ENCODE measurements at places on chromosomes 6 and 20.

- DNase-seq = no peak
Measured at GRCh38 chr20:1391640-1392442, 1.0 kb downstream of the FKBP1A start.

DNA sequence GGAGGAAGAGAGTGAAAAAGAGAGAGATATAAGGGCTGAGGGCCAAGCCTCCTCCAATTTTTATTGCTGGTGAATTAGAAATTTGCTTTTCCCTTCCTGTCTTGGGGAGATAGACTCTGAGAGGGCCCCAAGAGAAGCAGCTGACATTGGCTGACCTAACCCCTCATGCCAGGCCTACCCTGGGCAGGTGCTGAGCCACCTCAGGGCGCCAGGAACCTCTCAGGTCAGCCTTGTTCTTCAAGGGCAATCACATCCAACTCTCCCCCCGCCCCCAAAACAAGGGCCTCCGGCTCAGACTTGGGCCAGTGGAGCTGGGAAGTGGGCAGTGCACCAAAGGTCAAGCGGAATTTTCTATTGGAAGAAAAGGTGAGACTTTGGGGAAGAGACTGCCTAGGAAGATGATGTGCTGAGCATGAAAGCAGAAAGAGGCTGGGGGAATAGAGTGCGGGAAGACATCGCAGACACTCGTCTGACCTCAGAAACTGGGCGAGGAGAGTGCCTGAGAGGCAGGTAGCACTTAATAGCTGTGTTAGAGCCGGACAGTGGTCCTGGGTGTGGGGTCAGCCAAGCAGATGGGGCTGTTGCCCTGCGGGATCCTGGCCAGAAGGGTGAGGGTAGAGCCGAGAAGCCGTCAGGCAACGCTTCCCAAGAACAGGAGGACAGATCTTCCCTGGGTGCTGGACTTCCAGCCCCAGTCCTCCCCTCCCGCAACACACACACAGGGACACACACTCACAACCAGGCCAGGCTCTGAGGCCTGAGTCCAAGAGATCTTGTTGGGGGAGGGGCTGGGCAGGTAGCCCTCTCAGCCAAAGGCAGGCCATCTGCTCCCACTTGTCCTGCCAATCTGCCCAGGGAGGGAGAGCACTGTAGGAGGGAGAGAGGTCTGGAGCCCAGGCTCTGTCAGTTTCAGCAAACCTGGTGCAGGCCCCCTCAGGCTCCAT lies 3.7 kb upstream of the FASTKD5 start:
- peak; percentile 10 for DNase-seq

DNA sequence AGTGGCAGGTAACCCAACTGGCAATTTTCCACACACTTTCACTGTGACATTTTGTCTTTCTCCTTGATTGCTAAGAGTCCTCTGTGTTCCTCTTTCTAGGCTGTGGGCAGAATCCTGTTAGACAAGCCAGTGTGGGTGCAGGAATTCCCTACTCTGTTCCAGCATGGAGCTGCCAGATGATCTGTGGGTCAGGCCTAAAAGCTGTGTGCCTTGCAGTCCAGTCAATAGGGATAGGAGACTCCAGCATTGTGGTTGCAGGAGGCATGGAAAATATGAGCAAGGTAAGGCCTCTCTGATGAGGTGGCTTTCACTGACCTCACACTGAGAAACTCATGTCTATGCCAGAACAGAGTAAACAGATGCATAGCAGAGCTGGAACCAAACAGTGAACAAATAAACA lies 5.1 kb downstream of the ACAT2 start:
- no peak for DNase-seq

DNA sequence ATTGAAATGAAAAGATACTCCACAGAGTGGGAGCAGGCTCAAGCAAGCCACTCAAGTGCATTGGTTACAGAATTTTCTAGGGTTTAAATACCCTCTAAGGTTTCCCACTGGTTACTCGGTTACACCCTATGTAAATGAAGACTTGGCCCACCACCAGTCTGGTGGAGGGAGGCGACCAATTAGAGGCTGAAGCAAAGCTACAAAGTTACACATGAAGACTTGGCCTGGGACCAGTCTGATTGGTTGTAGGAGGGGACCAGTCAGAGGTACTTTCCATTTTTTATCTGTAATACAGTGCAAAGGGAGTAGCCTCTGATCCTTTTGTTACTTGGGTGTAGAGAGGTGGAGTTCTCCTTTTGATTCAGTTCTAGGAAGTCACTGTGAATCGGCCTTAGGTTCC lies 7.6 kb downstream of the SRSF12 start:
- no peak for DNase-seq

- no peak for DNase-seq
Measured at GRCh38 chr20:37397076-37397953, 51.4 kb downstream of the SRC start.

DNA sequence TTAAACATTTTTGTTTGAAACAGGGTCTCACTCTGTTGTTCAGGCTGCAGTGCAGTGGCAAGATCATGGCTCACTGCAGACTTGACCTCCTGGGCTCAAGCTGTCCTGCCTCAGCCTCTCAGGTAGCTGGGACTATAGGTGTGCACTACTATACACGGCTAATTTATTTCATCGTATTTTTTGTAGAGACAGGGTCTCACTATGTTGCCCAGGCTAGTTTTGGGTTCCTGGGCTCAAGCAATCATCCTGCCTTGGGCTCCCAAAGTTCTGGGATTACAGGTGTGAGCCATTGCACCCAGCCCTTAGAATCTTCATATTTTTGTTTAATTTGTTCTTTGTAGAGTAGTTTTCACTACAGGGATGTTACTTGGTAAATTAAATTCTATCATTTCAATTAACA lies 67.1 kb downstream of the SGK1 start:
- no peak for DNase-seq

DNA sequence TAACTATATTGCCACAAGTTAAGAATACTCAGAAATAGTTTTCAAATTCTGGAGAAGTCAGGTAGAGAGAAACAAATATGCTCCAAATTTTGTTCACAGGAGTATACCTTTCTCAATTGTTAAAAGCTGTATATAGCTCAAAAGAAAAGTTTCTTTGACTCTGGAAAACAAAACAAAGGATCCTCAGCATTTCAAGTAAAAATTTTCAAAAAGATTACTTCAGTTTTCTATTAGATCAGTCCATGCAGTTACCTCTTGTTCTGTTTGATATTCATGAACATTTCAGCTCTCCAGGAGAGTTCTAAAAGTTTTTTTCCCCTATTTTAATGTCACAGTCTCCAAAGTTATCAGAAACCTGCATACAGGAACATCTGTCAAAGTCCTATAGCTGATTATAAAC lies 30.4 kb upstream of the ENTPD6 start:
- DNase-seq = no peak

DNA sequence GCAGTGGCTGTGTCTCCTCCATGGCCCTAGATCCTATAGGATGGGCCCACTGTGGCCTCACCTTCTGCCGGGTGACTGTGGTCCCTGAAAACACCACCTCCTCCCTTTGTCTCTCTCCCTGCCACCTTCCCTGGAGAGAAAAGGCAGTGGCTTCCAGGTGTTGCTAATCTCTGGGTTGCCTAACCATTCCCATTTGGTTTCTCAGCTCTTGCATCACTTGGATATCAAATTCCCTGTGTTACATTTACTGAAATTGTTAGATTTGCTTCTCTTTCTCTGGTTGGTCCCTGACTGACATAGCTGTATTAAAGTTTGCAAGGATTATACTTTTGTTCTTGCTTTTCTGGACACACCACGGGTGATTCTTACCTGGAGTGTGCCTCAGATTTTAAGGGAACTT lies 9.3 kb upstream of the ZFP64 start:
- no peak for DNase-seq

DNA sequence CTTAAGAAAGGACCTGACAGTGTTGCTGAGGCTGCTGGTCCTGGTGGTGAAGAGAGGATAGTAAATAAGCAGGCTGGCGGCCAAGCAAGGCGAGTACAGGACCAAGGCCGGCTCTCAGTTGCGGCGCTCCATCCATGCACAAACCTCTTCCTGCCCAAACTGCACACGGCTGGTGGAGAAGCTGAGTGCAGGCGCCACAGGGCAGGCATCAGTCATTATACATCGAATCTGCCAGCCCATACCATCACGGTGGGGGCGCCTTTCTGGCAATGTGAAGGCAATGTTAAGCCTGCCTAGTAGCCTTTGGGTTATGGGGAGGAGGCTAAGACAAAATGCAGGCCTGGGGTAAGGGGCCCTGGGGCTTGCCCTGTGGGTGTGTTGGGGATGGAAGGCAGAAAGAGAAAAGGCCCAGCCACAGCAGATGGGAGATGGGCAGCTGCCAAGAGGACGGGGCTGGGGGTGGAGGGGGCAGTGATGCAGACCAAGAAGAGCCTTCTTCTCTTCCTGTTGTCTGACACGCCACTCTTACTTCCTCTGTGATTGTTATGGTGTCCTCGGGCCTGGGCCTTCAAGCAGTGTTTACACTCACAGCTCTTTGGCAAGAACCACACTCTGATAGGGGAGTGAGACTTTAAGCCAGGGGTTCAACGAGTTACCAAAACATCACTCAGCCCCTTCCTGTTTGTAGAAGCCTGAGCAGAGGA lies 20.3 kb upstream of the KCNK16 start:
- DNase-seq = no peak

- no peak for DNase-seq
Measured at GRCh38 chr6:139779988-139780774, 405.7 kb upstream of the CITED2 start.

DNA sequence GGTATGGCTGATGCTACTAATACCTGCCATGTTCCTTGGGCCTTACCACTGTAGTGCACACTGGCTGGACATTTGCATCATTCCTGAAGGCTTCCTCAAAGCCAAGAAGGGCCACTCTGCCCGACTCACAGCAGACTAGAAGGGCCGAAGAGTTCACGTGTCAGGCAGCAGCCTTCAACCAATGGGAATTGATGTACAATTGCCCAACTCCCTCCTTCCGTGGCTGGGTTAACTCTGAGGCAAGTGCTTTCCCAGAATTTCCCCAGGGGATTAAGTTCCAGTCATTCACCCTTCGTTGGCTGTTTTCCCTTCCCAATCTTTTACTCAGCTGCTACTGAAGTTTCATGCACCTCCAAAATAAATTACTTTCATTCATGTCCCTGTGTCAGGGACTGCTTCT lies 29.8 kb downstream of the PSMB9 start:
- DNase-seq = no peak

DNA sequence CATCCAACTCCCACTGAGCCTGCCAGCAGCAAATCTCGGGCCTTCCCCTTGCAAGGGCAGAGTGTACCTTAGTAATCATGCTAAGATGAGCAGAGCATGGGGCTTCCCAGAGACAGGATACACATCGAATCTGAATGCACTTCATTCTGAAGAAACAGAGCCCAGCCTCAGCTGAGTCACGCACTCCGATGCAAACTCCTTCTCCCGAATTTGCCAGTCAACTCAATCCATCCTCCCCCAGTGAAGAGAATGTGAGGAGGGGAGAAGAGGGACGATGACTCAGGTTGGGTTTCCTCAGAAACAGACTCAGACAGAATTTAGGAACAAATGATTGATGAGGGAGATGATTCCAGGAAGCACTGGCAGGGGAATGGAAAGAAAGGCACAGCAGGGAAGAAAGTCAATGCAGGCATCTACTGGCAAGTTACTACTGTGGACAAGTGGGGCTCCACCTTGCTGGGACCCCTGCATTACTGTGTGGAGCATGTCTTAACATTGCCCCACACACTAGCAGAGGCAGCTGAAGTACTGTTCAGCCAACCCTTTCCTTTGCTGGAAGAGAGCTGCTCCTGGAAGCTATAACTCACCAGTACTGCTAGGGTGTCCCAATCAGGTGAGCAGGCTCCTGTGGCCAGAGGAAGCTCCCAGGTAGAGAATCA lies 251.6 kb downstream of the ADGB start:
- no peak for DNase-seq

DNA sequence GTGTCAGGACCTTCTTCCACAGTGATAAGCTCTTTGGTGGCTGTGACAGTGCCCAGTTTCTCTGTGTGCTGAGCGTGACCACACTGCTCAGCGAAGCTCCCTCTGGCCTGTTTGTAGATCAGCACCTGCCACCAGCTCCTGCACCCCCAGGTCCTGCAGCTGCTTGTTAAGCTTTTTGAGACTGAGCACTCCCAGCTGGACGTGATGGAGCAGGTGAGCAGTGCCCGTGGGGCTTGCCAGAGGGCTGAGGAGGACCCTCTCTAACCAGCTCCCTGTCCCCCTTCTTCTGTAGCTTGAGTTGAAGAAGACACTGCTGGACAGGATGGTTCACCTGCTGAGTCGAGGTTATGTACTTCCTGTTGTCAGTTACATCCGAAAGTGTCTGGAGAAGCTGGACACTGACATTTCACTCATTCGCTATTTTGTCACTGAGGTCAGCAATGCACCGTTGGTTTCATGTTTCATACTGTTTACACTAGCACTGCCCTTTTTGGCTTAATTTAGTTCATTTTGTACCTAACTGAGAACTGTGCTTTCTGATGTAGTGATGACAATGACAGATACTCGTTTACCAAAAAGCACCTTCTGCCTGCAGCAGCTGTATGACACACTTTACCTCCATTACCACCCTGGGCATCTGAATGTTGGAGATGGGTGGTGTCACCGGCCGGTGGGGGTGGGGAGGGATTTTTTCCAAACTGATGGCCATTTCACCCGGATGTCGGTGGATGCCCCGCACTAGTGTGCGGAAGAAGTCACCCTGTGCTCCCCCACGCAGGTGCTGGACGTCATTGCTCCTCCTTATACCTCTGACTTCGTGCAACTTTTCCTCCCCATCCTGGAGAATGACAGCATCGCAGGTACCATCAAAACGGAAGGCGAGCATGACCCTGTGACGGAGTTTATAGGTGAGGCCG lies 12.5 kb downstream of the NELFCD start:
- no peak for DNase-seq

GRCh38 chr6:18400831-18401446 lies 13.8 kb downstream of the RNF144B start:
- no peak for DNase-seq

GRCh38 chr20:12723811-12724210 lies 285.0 kb upstream of the SPTLC3 start:
- no peak for DNase-seq

GRCh38 chr6:44868910-44869309 lies 459.2 kb upstream of the RUNX2 start:
- no peak for DNase-seq

GRCh38 chr20:44296011-44296410 lies 15.0 kb downstream of the FITM2 start:
- no peak for DNase-seq
